ENCODE measurements at places on chromosomes 6 and 20.

GRCh38 chr6:147660334-147661311, 152.1 kb downstream of the SAMD5 start:
- no peak for DNase-seq

- no peak for DNase-seq
Measured at GRCh38 chr6:169577974-169578373, 123.9 kb downstream of the WDR27 start.

- peak; percentile 46 for DNase-seq
Measured at GRCh38 chr6:22363714-22364239, 66.9 kb upstream of the PRL start.

- DNase-seq = no peak
Measured at GRCh38 chr6:55901765-55902270, 26.4 kb upstream of the BMP5 start.

GRCh38 chr20:17678295-17678694, 3.7 kb downstream of the RRBP1 start:
- DNase-seq = peak; percentile 10

- DNase-seq = no peak
Measured at GRCh38 chr6:63817492-63818050, 182.0 kb downstream of the PHF3 start.

GRCh38 chr6:69022993-69023392, 387.9 kb downstream of the ADGRB3 start:
- no peak for DNase-seq

- no peak for DNase-seq
Measured at GRCh38 chr6:11528996-11529395, 8.6 kb upstream of the TMEM170B start.

DNA sequence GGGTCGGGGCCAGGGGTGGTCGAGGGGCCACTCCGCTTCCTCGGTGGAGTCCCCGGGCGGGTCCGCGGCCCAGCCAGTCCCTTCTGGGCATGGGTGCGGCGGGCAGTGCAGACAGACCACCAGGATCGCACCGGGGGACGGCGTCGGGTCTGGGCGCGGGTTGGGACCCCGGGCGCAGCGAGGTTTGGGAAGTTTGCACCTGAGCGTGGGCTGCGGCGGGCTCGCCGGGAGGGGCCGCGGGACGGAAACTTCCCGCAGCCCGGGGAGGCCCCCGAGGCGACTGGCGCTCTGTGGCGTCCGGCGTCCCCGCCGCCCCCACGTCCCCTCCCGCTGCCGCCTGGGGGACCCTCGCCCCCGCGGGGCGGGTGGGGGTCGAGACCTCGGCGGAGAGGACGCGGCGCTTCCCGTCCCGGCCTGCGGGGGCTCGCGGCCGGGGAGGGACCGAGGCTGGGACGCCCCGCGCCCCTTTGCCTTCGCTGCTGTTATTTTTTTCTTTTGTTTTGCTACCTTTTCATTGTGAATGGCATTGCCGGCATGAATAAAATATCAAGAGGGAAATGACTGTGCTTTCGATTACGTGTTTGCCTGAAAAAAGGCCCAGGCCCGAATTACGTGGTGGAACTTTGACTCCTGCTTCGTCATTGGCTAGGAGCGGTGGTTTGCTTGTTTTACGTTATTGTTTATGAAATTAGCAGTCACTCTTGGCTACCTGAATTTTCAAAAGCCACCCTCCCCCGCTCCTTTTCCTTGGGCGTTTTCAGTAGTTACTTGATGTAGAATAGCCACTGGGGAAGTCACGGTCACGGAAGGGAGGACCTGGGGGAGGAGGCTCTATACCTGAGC, 703 bp downstream of the SNX9 start:
- DNase-seq = no peak

GRCh38 chr20:12090920-12091319, 173.2 kb downstream of the BTBD3 start:
- DNase-seq = peak; percentile 55

GRCh38 chr6:137202078-137202477, 17.1 kb downstream of the IFNGR1 start:
- DNase-seq = no peak

- DNase-seq = no peak
Measured at GRCh38 chr20:4441871-4442270, 279.8 kb upstream of the PRND start.

DNA sequence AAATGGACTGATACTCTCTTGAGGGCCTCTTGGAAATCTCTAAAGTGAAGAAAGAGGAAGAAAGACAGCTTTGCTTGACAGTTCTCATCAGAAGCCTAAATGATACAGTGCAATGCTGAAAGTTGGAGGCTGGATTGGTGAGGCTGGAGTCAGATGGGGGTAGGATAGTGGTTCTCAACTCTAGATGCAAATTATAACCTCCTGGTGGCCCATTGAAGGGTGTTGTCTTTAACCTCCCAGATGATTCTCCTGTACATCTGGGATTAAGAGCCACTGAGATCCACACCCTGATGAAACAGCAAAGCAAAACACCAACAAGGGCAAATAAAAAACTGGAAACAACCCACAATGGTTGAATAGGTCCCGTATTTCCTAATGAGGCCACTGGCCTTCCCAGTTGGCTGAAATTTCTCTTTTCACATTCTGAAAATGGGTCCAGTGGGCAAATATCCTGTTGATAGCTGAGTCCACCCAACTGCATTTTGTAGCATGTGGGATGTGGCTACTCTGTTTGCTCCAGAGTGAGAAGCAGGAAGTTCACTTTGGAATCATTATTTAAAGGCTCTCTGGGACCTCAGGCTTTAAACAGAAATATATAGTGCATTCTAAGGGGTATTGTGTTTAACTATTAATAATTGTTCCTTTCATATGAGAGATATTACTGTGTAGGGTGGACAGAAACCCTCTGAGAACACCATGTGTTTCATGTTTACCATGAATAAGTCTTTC, 208.1 kb downstream of the SOX4 start:
- no peak for DNase-seq

GRCh38 chr6:3825851-3826581, 23.2 kb upstream of the FAM50B start:
- no peak for DNase-seq

DNA sequence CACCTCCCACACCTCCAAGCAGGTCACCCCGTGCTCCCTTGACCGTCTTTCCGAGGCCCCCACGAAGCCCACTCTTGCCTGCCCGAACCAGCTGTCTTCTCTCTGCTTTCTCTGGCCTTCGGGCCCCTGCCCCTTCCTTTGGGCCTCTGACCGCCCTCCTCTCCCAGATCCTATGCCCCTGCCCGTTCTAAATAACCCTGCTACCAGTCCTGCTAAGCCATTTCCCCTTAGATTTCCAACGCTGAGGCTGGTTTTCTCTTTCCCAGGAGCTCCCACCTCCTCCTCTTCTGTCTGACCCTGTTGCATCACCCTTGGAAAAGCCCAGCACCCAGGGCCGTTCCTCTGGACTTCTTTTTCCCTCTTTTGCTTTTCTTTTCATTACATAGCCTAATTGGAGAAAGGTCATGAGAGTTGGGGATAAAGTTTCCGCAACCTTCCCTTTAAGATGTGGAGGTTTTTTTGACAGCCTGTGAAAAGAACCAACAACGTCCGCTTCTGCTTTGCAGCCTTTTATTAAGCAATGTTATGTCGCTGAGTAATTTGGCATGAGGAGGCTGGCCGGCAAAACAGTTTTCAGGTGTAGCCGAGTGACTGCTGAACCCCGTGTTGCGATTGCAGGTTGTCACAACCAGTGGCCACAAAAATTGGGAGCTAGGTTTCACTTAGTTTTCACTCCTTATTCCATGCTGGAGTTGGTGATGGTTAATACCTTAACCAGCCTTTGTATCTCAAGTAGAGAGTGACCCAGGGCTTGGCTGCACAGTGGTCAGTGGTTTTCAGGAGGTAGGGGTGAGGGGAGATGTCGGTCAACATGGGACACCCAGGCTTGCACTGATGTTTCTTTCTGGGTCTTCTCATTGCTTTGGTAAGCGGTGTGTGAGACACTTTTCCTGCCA, 970 bp downstream of the BLTP3A start:
- DNase-seq = peak; percentile 77

DNA sequence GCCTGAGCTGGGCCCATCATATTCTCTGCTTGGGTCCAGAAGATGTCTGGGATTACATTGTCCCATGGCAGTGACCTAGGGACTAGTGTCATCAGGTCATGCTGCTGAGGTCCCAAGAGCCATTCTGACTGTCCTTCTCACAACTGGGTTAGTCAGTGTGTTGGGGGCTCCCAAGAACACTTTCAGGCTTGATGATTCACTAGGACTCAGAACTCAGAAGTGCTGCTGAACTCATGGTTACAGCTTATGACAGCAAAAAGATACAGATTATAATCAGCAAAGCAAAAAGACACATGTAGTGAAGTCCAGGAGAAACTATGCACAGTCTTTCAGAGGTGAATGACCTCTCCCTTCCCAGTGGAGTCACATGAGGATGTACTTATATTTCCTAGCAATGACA, 107.8 kb downstream of the SYNE1 start:
- DNase-seq = no peak

DNA sequence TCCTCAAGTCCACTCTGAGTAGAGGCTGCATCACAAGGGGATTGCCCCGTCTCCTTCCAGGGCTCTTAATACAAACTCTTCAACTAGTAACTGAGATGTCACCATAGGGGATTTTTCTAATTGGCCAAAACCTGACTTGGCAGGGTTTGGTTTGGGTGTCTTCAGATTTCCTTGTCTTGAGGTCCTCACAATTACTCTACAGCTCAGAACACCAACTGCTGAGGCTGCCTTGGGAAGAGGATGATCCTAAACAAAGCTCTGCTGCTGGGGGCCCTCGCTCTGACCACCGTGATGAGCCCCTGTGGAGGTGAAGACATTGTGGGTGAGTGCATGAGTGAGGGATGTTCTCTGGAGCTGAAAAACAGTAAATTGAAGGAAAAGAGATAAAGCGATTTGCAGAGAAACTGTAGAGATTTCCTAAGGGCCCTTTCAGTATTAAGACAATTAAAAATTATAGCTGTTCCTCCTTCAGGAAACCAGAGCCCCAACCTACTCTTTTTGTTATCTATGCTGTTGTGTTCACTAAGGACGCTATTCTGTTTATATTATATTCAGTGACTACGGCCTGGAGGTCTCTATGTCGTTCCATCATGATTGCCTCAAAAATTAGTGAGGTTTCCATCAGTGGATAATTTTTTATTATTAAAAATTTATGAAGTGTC, at the start of gene HLA-DQA1:
TSS of gene HLA-DQA1 (plus strand) at position 188 of the 662 bp plus-strand sequence. CDS start at position 241, 53 bp downstream.
- DNase-seq = no peak

GRCh38 chr6:47669684-47670513, 28.5 kb upstream of the ADGRF4 start:
- peak; percentile 10 for DNase-seq

GRCh38 chr6:48243071-48243470, 132.1 kb upstream of the PTCHD4 start:
- DNase-seq = no peak

GRCh38 chr20:32064667-32065066, 12.6 kb downstream of the HCK start:
- DNase-seq = no peak

- no peak for DNase-seq
Measured at GRCh38 chr6:35922139-35922554, 1.2 kb upstream of the SRPK1 start.

DNA sequence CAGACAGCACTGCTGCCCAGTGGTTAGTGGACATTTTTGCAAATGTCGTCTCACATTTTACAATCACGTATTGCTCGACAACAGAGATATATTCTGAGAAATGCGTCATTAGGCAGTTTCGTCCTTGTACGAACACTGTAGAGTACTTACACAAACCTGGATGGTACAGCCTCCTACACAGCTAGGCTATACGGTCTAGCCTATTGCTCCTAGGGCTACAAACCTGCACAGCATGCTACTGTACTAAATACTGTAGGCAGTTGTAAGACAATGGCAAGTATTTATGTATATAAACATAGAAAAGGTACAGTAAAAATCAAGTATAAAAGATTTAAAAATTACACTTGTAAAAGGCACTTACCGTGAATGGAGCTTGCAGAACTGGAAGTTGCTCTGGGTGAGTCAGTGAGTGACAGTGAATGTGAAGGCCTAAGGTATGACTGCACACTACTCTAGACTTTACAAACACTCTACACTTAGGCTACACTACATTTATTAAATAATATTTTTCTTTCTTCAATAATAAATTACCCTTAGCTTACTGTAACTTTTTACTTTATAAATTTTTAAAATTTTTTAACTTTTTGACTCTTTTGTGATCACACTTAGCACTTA, 43.1 kb downstream of the ALDH5A1 start:
- no peak for DNase-seq

- DNase-seq = peak; percentile 50
Measured at GRCh38 chr6:48835421-48835958, 627.6 kb downstream of the MMUT start.

All from MV-4-11 (cell line).